ENCODE measurements at places on chromosomes 5 and 9. TPM values are rescaled to one million over a fixed set of nuclear protein-coding genes. Genes with fewer than 3 reads are reported as not detected.

DNA sequence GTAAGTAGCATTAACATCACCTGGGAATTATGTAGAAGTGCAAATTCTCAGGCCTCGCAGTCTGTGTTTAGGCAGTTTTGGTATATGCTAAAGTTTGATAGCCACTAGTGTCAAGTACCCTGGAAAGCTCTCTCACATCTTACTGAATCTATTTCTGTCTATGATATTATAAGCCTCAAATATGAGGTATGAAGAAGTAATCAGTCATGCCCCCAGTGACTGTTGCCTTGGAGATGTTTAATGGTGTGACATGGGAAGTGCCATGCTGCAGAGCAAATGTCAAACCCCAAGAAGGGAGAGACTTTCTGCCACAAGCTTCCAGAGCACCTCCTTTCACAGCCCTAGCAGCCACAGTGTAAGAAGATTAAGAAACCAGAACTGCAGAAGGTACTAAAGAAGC, 9.8 kb upstream of the PDE8B start:
- DNase-seq: no peak

GRCh38 chr5:154829589-154830218, 20.7 kb downstream of the FAXDC2 start:
- no peak for DNase-seq

GRCh38 chr5:72817076-72817481, 618 bp downstream of the TNPO1 start:
- DNase-seq: peak; percentile 68

GRCh38 chr5:154446195-154447088, 645 bp downstream of the SAP30L start:
- peak; percentile 69 for DNase-seq

DNA sequence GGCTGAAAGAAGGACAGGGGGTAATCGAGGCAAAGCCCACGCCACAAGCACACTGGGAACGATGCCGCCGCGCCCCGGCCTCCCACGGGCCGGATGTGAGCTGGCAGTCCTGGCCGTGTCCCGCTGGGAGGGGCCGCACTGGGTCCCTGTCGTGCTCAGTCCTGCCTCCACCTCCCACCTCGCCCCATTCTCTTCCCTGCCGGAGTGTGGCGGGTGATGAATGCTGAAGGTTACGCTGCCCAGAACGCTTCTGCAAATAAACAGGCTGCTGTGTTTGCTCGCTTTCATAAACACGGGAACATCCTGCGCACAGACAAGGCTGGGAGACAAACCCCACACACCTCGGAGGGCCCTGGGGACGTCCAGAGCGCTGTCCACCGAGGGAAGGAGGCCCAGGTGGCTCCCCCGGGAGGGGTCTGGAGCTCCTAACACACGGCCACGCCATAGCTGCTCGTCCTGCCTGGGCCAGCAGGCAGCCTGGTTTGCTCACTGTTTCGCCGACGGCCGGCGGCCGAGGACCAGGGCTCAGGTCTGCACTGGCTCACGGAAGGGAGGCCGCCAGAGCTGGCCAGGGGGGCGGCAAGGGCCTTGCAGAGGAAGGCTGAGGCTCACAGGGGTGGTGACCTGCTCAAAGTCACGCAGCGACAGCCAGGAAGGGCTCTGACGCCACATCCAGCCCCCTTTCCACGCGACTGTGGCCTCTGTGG, 2.3 kb downstream of the DNLZ start:
- DNase-seq: no peak

DNA sequence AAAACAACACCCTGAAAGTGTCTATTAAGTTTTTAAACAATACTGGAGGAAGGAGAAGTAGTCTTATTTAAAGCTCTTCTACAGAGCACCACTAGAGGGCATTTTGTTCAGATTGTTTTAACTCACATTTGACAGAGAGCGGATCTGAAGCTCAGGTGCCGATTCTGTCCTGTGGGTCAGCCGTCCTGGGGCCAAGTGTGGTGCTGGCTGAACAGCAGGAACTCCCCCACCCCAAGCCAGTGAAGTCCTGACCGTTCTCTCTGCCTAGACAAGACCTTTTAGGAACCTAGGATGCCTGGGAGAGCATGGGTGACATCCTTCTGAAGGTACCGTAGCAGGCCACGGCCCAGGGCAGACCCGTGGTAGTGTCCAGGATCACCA, 3.9 kb downstream of the EXOC3 start:
- no peak for DNase-seq

DNA sequence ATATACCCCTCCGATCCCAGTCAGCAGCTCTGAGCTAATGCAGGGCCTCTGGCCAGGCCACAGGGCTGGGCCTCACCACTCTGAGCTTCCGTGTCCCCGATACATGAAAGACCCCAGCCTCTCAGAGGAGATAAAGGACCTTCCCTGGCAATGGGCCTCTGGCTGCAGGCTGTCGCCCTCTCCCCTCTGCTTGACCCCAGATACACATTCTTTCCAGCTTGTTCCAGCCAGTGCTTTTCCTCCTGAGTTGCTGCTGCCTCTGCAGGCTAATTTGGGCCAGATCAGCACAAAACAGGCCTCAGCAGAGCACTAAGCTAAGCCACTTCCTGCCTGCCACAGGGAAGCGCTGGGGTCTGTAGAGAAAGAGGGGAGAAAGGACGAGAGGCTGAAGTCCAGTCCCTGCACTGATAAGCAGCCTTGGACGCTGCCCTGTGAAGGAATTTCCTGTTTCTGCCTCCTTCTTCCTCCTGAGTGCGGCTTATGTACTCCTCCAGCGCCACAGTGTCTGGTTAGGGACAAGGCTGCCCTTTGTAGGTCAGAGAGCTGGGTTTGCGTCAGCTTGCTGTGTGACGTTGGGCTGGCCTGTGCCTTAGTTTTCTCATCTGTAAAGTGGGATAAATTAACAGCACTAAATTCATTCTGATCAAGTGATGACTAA, 73.0 kb upstream of the IL17B start:
- peak; percentile 48 for DNase-seq

GRCh38 chr5:74477761-74478160, 162.8 kb downstream of the ENC1 start:
- no peak for DNase-seq

DNA sequence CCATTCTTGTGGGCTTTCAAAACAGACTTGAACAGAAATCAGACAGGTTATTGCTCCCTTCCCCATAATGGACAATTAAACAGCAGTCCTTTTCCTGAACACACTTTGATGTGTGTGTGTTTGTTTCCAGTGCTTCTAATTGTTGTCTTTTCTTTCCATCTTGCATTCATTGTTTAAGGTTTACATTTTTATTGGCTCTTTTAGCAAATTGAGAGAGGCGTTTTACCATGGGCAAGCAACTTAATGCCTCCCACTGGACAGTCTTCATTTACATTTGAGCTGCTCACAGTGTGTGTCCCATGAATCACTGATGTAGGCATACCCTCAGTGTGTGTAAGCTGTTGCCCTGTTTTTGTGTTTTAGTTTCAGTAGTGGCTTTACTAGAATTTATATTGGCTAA, 25.0 kb downstream of the WDR36 start:
- DNase-seq: no peak

DNA sequence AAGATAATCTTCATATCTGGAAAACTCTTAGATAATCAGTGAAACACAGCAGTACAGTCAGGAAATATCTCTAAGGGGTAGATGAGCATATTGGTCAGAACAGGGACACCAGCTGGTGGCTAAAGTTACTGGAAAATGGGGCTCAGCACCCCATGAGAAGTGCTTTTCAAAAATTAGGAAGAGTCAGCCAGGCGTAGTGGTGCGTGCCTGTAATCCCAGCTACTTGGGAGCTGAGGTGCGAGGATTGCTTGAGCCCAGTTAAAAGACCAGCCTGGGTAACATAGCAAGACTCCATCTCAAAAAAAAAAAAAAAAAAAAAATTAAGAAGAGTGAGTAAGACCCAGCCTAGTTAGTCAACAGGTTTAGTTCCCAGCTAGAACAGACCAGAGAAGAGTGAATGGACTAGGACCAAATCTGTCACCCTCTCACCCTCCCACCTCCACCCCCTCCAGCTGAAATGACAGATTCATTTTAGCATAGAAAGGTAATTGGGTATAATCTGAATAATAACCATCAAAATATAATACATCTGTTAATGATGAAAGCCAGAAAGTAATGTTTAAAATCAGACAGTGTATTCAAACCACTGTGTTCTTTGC, 120.9 kb downstream of the CDC42SE2 start:
- no peak for DNase-seq

- no peak for DNase-seq
These were observed 67.4 kb downstream of the NSUN2 start for GRCh38 chr5:6565492-6565891.

DNA sequence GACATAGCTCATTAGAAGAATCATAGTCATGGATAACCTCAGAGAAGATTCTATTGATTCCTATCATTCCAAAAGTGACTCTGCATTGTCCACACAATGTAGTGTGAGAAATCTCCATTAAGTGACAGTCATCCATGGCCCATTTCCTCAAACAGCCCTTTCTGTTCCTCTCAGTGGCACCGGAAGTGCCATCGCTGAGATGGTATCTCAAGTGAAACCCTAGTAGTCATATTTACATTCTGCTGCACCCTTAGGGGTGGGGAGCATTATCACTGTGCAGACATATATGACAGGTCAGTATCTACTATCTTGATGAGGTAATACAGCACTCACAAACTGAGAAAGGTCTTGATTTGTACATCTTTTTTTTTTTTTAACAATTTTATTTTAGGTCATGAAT, 55.4 kb upstream of the MIER3 start:
- no peak for DNase-seq

- DNase-seq: no peak
These were observed 18.7 kb downstream of the NOTCH1 start for GRCh38 chr9:136527131-136527530.

DNA sequence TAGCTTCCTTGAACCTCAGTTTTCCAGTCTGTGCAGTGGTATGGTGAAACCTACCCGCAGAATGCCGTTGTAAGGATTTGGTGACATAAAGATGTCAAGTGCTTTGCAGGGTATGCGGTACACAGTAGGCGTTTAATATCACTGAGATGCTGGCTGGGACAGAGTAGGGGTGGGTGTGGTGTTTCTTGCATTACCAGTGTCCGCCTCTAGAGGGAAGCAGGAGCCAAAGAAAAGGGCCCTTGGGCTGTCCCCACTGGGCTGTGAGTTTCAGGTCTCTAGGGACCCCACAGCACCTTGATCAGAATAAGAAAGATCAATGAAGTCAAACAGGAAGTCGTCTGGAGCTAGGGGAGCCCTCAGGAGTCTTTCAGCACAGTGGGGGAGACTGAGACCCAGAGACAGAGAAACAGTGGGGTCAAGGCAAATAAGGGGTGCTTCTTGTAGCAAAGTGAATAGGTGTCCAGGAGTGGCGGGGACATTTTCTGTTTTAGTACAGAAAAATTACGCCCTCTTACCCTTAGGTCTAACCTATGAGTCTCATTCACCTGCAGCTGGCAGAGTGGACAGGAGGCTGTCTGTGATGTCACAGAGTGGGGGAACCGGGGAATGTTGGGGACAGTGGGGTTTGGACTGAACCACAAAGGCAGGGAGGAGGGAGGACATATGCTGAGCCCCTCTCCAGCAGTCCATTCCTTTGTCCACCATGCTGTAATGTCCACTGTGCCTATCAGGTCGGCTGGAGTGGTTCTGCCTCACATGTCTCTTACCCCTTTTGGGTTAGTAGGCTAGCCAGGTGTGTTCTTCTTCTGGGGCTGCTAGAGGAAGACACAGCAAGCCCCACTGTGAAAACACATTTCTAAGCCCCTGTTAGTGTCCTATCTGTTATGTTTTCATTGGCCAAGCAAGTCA, 4.7 kb upstream of the TEX53 start:
- DNase-seq: peak; percentile 15

- no peak for DNase-seq
These were observed 60.6 kb downstream of the HSD17B3 start for GRCh38 chr9:96241391-96241809.

DNA sequence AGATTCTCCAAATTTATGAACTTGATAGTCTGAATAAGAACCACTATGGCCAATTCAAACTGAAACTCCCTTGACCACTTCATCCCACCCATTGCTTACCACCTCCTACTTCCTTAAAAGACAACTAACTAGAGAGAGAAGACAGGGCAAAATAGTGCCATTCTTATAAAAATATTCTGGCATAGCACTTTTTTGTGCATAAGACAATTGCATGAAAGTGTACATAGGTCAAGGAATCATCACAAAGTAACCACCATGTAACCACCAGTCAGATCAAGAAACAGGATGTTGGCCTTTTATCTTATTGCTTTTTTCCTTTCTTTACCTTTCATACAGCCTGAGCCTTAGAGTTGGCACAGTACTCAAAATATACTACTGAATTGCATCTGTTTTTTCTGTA, 8.1 kb upstream of the ARSB start:
- DNase-seq: no peak

DNA sequence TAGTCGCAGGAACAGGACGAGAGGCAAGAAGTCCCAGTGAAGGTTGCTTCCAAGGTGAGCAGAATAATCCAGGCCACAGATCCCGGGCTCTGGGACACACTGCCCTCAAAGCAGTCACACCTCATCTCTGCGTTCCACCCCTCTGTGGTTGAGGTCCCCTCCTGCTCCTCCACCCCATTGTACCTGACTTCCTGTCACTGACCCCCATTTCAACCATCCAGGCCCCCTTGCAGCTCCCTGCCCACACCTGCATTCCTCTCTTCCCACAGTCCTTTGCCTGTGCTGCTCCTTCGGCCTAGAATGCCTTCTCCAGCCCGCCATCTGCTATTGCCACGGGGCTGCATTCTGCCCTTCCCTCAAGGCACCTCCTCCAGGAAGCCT, 73.5 kb downstream of the PAX5 start:
- no peak for DNase-seq

DNA sequence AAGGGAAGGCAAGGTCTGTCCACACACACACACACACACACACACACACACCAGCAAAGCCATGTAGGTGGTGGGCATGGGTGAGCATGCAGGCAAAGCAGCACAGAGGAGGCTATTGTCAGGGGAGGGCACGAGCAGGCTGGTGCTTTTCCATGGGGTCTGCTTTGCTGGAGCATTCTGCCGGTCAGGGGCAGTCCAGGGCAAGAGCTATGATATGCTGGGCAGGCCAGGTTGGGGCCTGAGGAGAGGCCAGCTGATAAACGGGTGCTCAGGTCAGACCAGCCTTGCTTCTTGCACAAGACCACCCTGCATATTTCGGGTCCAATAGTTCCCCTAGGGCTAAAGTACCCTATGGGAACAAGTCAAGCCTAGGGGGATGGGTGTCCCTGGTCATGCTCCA, 253.9 kb upstream of the DMAC1 start:
- DNase-seq: no peak

DNA sequence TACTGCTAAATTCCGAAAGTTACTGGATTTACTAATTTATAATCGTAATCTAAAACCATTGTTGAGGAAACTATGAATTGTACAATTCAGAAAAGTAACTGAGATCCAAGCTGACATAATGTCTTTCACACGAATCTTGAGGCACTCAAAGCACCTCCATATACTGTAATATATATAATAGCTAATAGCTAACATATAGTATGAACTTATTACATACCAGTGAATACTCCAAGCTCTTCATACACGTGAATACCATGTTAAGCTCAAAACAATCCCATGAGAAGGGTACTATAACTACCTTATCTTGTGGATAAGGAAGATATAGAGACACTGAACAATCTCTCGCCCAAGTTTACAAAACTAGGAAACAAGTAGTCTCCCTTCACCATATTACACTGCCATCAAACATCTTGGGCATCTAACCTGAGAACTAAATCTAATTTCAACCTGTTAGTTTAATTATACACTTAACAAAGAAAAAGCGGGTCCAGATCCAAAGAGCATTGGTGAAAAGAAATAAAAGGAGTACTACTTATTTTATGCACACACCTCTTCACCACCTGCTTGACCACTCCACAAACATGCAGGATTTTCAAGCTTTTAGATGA, 1.0 kb downstream of the NUDCD2 start:
- DNase-seq: no peak

Gene ERBIN
- polyA plus RNA-seq: 49.3 TPM

Gene FOXD4L5
- polyA plus RNA-seq: 0.96 TPM

Gene ERMP1
- 6.6 TPM for polyA plus RNA-seq

Data from muscle of arm (tissue), 14 donors.